Osteocyte (in vitro differentiated cells): ENCODE measurements at places on chromosomes 1 and 21.

DNA sequence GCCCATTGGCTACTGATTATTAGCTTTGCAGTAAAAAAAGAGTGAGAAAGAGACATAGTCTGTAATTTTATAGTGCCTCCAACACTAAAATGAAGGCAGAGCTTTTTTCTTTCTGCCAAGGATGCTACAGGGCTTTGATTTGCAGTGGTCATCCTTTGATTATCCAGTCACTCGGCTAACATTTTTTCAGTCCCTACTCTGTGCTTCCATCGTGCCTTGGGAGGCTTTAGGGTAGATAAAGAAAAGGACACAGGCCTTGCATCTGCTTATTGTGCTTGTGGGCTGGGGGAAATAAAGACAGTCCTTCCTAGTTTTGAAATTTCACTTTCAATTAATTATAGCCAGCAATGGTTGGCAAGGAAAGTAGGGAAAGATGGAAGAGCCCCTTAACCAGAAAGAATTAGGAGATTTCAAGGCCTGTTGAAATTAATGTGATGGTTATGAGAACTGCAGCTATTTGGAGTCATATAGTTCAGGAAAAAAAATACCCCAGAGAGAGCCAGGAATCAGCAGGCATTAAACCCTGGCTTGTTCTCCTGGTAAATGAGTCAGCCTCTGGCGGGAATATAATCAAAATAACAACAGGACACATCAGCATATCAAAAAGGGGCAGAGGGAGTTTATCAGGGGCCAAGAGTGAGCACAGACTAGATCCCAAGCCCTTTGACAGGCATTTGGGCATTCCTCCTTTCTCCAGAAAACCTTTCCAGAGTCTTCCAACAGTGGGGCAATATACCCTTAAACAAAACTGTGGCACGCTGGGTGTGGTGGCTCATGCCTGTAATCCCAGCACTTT is 27.4 kb downstream of the CACHD1 start:
- no peak for DNase-seq

DNA sequence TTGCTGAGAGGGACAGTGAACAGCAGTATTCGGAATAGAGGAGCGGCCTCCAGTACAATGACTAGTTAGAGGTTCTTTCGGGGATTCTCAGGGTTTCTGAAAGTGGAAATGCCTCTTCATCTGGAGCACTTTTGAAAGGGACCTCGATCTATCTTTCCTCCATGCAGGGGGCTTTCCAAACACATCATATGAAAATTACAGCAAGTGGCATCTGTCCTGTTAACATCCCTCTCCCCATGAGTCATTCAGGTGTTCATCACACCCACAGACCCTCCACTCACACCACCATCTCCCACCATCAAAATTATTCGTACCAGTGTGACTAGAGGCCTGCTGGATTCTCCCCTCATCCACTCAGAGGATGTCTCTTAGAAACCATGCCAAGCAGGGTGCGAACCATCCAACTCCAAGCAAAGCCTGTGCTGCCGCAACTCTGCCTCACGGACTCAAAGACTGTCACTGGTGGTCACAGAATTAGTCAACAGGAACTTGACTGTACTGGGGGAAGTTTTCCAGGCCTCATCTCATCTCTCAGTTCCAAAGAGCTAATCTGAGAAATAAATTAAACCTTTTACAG is 211.1 kb downstream of the MRPL39 start:
- no peak for DNase-seq

DNA sequence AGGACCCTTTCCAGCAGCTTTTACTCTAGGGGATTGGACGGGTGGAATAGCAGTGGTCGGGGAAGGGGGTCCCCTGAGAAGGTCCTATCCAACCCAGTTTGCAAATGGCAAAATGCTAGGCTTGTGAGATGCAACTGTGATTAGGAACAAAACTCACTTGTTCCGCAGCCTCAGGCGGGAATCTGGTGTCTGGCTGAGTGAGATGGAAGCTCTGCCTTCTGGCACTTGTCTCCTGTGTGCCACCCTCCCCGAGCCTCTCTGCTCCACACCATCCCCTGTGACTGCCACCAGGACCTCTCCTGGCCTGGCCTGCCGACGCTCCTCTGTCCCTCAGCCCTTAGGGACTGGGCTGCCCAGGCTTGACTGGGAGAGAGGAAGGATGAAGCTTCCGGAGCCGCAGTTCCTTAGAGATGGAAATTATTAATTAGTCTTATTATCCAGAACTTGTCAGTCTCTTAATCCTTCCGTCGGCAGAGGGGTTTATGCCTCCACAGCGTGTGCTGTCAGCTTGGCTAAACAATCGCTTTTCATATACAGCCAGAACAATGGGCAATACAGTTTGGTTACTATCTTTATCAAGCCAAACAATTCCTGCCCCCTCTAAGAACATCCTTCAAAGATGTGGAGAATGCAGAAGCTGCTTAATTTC is 292.8 kb upstream of the VAMP3 start:
- DNase-seq, result no peak

GRCh38 chr21:43352568-43353281 is 74.2 kb downstream of the SIK1 start:
- DNase-seq, result no peak

DNA sequence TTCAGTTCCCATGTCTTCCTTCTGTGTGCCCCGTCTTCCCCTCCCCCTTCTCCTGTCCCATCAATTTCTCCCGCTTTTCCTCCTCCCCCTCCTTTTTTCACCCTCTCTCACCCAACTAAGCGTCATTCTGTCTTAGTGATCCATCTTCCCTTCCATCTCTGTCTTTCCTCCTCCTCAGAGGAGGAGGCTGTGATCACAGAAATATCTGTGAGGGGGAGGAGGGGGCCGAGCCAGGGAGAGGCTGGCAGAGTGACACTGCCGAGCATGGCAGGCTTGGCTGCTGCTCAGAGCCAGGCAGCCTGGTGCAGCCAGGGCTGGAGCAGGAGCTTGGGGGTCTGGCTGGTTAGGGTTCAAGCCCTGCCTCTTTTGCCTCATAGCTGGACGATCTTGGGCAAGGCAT is 7.6 kb downstream of the HTR6 start:
- DNase-seq, result no peak

DNA sequence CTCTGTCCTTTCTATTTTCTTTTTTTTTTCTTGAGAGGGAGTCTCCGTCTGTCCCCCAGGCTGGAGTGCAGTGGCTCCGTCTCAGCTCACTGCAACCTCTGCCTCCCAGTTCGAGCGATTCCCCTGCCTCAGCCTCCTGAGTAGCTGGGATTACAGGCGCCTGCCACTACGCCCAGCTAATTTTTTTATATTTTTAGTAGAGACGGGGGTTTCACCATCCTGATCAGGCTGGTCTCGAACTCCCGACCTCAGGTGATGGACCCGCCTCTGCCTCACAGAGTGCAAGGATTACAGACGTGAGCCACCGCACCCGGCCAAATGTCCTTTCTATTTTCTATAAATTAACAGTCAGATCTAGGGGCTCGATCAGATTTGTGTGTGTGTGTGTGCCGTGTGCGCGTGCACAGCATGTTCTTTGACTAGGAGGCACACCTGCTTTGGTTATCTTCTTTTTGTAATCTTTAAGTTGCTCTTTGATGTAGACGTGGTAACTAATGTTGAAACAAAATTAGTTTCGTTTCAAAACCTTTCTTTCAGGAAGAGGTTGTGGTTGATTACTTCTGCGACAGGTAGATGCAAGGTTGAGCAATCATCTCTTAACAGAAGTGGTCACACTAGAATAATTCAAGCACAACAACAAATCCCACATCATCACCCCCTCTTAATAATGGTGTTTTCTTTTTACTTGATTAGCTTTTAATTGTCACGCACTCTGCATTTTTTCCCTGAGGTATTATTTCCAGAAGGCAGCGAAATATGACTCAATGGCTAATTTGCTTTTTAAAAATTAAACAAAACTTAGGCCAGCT is 779 bp upstream of the DEGS1 start:
- no peak for DNase-seq

DNA sequence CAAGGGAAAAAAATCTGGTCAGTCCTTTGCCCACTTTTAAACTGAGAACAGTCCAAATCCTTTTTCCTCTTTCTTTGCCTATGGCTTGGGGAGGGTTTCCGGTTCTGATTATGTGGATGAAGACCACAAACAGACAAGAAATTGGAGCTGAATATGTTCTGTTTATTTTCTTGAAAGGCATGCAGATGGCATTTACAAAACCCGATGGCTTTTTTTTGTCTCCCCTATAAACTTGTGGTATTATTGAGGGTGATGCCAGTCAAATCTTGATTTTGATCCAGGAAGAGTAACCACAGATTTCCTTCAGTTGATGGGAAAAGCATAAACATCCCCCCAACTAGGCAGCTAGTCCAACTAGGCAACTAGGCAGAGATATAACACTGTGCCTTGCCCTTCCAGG is 38.9 kb downstream of the PLPP3 start:
- DNase-seq, result no peak

DNA sequence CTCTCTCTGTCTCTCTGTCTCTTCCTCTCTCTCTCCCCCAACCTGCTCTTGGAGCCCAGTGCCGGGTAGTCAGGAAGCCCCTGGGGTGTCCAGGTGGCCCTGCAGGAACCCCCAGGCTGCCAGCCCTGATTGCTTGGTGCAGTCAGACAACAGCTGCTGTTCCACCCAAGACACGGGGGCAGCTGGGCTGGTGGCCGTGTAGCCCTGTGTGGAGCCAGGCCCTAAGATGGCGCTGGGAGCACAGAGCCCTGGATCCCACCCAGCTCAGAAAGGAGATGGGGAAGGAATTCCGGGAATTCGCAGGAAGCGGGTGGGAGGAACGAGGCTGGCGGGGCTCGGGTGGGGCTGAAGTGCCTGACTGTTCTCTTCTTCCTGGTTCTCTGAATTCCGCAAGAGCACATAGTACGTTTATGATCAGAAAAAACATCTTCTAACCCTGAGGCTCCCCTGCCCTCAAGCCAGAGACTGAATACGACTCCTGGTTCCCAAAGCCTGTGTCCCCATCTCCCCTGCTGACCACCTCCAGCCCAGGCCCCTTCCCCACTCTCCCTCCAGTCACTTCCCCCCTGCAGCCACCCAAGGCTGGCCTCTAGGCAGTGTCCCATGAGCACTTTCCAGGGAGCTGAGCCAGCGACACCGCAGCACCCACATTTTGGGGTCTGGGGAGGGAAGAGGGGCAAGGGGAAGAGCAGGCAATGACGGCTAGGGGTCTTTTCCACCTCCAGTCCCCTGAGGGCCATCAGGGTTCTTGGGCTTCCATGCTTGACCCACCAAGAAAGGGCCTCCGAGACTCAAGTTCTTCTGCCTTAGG is 55.0 kb downstream of the WNT9A start:
- peak; percentile 82 for DNase-seq

GRCh38 chr21:36369064-36369685 is 16.0 kb upstream of the CHAF1B start:
- DNase-seq, result no peak
